ENCODE measurements at places on chromosomes 16 and 17.

GRCh38 chr17:31095236-31096105 is 694 bp downstream of the NF1 start:
- peak; percentile 10 for DNase-seq

GRCh38 chr16:27390151-27390550 is 11.8 kb upstream of the IL21R start:
- no peak for DNase-seq

DNA sequence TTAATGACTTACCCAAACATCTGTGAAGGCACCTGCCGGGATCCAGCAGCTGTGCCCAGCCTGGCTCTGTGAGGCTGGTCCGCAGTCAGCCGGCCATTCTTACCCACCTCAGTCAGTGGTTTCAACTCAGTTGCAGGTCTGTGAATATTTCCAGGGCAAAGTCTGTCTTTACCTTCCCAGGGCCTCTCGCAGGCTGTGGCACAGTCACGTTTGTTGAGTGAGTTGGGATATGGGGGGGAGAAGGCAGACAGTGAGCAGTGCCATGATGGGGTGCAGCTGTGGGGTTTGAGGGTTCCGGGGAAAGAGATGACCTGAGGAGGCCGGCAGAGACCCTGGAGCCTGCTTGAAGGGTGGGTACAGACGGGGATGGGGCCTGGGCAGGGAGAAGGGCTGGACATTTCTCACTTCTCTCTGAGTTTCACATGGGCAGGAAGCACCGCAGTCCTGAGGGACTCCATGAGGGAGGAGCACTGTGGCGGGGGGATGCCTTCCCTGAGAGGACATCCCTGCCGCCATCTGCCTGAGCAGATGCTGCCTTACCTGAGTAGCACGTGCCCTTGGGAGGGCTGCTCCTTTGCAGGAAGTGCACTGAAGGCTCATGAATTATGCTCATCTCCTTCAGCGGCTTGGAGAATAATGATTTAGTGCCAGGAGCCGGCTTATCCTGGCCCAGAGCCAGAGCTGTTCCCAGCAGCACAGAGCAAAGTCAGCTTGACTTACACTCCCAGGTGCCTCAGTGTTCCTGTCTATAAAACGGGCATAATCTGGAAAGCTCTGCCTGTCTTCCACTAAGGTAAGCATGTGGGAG is 48.1 kb downstream of the KSR1 start:
- no peak for DNase-seq

DNA sequence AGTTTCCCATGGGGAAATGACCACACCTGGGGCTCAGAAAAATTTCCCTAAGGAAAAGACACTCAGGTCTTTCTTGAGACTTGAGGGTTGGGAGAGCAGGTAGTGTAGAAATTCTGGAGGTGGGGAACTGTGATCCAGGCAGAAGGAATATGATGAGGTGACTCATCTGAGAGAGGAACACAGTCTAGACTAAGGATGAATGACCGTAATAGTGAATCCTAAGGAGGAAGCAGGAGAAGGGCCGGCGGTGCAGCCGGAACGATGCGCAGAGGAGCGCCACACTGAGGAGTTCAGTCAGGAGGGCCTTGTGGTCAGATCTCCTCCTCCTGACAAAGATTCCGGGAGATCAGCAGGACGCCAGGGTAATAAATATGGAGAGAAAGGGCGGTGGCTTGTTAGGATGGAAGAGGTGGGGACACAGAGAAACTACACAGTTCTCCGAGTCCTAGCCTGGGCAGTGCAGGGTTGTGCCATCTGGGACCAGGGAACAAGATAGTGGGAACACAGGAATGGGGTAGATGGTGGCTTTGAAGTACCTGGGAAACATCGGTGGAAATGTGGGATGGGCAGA is 135.6 kb downstream of the PARN start:
- no peak for DNase-seq

DNA sequence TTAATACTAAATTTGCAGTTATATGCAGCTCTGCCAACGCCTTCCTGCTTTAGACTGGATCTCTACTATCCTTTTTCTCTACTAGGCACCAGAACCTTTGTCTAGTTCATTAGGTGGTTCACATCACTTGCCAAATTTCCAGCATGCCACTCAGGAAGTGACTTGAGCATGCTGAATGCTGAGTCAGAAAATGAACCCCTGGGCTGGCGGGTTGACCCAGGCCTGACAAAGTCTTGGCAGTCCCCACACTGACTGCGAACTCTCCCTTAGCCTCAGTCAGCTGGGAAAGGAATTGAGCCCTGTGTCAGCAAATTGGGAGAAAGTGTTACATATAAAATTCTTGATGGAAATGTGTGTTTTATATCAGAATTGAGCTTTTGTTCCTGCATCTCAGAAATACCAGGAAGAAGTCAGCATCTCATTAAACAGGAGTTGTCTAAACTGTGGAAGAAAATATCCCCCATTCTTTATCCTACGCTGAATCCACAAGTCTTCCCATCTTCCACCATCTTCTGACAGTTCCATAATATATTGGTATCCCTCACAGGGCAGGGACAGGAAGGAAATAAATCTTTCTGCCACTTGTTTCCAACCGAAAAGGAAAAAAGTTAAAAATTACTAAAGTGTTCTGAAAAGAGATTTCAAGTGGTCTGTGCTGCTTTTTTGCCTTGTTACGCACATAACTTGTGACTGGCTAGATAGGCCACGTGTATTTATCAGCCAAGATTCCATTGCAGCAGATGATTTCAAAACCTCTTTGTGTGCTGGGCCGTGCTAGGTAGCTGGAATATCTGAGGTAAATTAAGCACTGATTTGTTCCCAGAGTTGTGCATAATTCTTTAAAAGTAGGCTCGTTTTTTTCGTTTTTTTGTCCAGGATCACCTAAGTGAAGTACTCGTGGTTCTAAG is 16.7 kb upstream of the SLC12A3 start:
- no peak for DNase-seq

DNA sequence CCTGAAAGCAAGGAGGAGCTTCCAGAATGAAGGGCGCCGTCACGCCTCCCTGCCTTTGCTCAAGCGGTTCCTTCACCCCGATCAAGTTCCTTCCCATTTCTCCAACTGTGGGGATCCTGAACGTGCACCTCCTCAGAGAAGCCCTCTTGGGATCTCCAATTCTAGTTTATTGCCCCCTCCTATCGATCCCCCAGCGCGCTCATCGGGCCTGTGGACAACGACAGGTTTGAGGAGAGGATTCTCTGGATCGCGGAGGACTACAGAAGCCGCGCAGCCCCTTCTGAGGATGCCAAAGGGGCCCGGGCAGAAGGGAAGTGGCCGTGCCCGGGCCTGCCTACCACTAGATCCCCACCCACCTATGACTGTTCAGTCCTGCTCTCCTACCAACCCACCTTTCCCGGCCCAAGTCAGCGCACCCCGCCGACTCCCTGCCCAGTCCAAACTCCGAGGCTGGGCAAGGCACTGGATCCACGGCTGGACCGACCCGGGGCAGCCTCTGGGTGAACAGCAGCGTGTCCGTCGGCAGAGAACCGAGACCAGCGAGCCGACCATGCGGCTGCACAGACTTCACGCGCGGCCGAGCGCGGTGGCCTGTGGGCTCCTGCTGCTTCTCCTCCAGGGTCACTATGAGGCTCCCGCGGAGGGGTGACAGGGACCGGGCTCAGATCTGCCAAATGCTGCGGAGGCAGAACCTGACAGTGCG is 12.8 kb upstream of the CES3 start:
- DNase-seq, result no peak

DNA sequence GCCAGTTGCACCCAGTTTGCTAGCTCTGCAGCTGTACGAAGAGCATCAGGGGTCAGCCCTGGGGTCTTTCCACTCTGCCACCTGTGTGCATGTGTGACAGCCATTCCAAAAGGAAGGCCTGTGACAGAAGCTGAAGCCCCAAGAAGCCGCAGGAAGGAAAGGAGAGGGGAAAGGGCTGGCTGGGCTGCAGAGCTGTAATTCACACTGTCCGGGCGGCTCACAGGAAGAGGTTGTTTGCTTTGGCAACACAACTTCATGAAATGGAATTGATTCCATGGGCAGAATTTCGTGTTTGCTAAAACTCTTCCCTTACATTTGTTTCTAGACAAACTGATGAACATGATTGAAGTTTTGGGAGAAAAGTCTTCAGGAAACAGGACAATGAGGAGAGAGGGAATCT is 14.8 kb downstream of the TMEM204 start:
- DNase-seq, result no peak

DNA sequence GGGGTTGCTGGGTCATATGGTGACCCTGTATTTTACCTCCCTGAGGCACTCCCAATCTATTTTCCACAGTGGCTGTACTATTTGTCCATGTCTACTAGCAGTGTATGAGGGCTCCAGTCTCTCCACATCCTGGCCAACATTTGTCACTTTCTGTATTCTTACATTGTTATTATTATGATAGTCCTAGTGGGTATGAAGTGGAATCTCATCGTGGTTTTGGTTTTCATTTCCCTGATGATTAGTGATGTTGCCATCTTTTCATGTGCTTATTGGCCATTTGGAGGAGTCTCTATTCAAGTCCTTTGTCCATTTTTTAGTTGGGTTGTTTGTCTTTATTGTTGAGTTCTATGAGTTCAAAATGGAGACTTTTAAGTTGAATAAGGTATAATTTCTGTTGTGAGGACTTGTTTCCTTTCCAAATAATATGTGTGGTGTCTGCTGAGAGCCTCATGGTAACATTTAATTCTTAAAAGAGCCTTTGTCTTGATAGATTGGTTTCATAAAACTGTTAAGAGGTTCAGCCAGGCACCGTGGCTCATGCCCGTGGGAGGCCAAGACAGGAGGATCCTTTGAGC is 108.2 kb downstream of the RPTOR start:
- DNase-seq, result no peak

GRCh38 chr16:5069854-5070253 is 1.8 kb upstream of the ALG1 start:
- DNase-seq, result no peak
